ENCODE measurements at places on chromosomes 4 and X.

GRCh38 chr4:1472911-1473518 lies 66.8 kb upstream of the NKX1-1 start:
- DNase-seq, result no peak

GRCh38 chrX:120308959-120309872 lies 2.0 kb downstream of the TMEM255A start:
- no peak for DNase-seq

DNA sequence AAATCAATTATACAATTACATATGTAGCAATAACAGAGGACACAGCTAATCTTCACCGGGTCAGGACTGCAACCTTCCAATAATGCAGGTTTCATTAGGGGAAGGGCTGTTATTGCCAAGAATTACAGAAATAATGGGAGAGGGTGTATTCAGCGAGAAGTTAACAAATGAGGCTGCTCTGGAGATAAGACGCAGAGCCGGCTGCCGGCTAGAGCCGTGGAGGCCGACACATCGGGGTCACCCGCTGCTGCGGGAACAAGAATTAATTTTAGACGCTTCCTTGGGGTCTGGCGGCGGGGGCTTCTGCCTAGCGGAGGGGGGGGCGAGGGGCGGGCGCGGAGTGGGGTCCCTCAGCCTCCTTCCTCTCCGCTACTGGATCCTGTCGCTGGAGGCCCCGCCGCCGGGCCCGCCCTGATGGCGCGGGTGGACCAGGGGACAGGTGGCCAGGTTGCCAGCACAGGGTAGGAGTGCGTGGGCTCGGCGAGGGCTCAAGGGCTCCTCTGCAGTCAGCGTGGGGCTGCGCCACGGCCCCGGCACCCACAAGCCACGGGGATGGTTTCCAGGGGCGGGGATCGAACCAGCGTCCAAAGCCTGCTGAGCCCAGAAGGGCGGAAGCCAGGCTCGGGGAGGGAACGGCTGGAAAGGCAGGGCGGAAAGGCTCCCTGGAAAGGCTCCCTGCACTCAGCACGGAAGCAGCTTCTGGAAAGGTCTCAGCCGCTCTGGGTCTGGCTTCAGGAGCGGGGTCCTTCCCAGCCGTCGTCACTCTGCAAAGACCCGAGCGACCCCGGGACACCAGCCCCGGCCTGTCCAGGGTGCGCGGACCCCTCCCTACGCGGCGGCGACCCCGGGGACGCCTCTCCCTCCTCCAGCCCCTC lies 113.8 kb upstream of the NKX1-1 start:
- no peak for DNase-seq

DNA sequence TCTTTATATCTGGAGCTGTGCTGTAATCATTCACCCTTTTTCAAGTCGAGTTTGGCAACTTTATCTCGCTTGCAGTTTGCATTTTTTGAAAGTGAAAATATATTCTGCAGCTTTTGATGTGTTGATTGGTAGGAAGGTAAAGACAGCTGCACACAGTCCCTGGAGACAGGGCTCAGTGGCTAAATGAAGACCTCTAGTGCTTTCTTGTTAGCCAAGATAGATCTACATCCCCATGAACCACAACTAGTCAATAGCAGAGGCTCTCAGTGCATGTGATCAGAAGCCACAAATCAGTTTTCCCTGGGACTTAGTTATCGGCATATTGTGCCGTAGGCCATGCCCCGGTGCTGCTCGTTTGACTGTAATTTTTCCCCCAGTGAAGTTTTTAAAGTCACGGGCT lies 587.7 kb upstream of the PITX2 start:
- DNase-seq, result no peak

- no peak for DNase-seq
Observed at GRCh38 chrX:31656013-31656412, 584.2 kb upstream of the FTHL17 start.

GRCh38 chr4:14898989-14899388 lies 103.3 kb upstream of the CPEB2 start:
- no peak for DNase-seq

GRCh38 chr4:75621715-75622114 lies 8.6 kb downstream of the CDKL2 start:
- DNase-seq, result no peak

GRCh38 chr4:48258845-48259397 lies 10.7 kb downstream of the TEC start:
- DNase-seq, result no peak

- no peak for DNase-seq
Observed at GRCh38 chrX:95836517-95836916, 848.1 kb upstream of the DIAPH2 start.

DNA sequence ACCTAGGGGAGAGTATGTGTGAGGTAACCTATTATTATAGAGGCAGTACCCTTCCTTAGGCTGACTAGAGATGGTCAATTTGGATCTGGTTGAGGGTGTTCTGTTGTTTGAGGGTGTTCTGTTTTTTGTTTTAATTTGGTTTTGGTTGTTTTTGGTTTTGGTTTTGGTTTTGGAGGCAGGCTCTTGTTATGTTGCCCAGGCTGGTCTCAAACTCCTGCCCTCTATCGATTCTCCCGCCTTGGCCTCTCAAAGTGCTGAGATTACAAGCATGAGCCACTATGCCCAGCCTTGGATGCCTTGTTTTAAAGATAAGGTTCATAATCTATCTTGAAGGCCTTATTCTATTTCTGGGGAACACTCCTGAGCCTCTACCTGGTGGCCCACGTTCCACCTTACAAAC lies 912 bp downstream of the CXorf65 start:
- no peak for DNase-seq

- DNase-seq, result no peak
Observed at GRCh38 chr4:5884796-5885195, 8.1 kb downstream of the CRMP1 start.

GRCh38 chr4:53557669-53558064 lies 33.6 kb downstream of the LNX1 start:
- DNase-seq, result no peak

DNA sequence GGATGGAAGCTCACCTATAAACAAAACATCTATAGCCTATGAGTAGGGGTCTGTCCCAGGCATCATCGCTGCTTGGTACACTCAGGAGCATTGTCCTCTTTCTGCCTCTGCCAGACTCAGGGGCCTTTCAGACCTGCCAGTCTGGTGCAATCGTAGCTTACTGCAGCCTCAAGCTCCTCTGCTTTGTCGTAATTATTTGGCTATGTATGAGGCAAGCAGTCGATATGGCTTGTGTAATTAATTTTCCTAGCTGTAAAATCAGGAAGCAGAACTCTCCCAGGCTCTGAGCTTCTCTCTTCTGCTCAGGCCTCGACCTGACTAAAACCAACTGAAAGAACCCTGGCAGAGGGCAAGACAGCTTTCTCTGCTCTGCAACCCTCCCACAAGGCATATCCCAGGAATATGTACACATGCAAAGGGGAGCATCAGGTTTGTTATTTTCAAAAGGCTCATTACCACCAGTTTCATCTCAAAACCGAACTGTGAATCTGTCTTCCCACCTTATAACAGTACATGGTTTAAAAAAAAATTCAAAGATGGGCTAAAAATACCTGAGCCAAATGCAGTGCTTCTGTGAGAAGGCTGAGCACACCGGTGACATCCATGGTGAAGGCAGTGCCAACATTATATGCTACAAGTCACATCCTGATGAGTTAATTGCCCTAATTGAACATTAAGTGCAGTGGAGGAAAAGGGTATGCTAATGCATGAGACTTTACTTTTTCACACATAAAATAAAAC lies 309.2 kb upstream of the EMCN start:
- no peak for DNase-seq
